Activated CD4-positive, alpha-beta memory T cell treated with anti-CD3 and anti-CD28 coated beads, Interleukin-2, amount 10 ng/mL, durations not matched to agents 7 days and 5 days (primary cell): ENCODE measurements at places on chromosomes 12 and 14. TPM values are rescaled to one million over a fixed set of nuclear protein-coding genes. Genes with fewer than 3 reads are reported as not detected.

DNA sequence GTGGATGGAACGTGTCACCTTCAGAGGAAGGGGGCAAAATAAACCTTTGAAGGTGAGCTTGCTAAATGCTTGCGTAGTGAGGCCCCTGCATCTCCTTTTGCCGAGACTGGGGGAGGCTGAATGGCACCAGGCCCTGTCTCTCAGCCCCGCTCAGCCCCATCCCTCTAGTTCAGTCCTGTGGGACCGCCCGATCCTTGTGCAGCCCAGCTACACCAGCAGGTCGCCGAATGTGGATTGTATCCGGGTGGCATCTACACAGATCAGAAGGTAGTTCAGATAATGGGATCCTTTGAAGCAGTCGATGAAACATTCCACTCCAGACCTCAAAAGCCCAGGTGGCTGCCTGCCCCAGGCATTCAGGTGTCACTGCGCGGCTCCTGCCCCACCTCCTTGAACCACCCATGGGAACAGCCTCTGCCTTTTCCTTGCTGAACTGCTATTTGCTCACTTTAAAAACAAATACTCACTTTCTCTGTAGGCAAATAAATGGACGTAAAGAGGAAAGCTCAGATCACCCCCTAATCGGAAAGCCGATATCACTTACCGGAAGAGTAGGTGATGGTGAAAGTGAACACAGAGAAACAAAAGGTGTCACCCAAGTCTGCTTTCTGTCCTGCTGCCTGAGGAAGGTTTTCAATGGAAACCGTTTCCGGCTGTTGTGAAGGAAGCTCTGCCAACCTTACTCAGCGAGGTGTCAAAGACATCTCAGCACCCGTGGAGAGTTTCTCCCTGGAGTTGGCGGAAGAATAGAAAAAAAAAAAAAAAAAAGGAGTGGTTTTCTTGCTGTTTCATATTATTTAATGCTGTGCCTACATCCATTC is 100.3 kb upstream of the NCOR2 start:
- H3K4me1 ChIP-seq, result no peaks in the 10 kb centered on the region
- no peak overlapping the region for H3K4me3 ChIP-seq
- no peak for DNase-seq
- peaks cover 1% of the 10 kb centered on the region for H3K27me3 ChIP-seq

DNA sequence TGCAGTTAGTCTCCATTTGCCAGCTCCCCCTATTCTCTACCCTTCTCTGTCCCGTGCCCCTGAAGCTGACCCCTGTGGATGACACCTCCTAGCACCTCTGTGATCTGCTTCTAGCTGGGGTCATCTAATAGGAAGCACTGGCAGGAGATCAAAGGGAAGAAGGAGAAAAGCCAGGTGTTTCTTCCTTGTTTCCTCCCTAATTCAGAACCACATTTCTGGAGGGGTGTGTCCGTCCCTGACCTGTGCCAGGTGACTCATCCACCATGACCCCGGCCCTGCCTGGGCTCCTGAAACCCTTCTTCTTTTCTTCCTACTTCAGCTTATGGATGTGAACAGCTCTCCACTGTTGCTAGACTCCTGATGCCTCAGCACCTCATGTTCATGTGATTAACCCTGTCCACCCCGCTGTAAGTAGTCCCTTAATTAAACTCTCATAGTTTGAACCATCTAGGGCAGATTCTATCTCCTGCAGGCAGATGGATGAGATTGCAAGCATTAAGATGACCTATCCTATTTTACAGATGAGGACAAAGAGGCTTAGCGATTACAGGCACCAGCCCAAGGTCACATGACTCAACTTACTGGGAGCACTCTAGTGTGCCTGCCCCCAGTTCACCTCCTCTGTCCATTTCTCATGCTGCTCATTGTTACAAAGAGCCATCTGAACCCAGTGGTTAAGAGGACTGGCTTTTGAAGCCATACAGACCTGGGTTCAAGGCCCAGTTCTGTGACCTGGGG is 770.5 kb downstream of the MED13L start:
- no peaks in the 10 kb centered on the region for H3K4me1 ChIP-seq
- H3K27me3 ChIP-seq, result no peaks in the 10 kb centered on the region
- no peak overlapping the region for H3K4me3 ChIP-seq
- no peak overlapping the region for H3K27ac ChIP-seq
- H3K36me3 ChIP-seq, result no peaks in the 10 kb centered on the region
- no peak for DNase-seq

GRCh38 chr12:24725616-24726015 is 223.3 kb downstream of the BCAT1 start:
- H3K4me1 ChIP-seq, result peaks cover 21% of the 10 kb centered on the region
- no peak for DNase-seq
- H3K4me3 ChIP-seq, result no peak overlapping the region
- H3K36me3 ChIP-seq, result peaks cover 7% of the 10 kb centered on the region
- H3K27ac ChIP-seq, result no peak overlapping the region

DNA sequence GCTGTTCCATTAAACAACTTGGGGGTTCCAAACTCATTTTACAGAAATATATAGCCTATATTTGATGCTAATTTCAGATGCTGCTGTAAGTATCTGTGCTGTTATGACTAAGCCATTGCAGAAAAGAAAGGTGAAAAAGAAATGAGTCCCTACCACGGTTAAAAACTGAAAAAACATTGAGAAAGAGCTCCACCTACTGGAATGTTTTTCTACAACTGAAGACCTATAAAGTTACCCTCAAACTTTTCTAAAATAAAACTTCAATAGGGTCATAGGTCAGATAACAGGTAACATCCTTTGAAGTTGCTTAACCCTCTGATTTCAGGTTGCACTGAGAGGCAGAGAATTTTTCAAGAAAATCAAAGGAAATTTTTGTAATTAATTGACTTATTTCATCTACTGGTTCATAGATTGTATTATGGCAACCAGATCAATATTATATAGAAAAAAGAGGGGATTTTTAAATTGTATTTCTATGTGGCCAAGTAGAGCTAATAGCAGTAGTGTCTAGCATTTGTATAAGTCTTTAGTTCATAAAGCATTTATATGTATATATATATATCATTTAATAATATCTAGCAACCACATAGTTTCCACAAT is 279.9 kb downstream of the RPS29 start:
- H3K36me3 ChIP-seq, result no peaks in the 10 kb centered on the region
- no peak for DNase-seq
- no peak overlapping the region for H3K4me3 ChIP-seq

GRCh38 chr12:118327391-118327790 is 45.3 kb downstream of the TAOK3 start:
- no peak overlapping the region for H3K27ac ChIP-seq
- peaks cover 21% of the 10 kb centered on the region for H3K36me3 ChIP-seq
- H3K4me1 ChIP-seq, result peaks cover 6% of the 10 kb centered on the region

KRT7 gene
- 9.1 TPM for total RNA-seq
